Kidney capillary endothelial cell (primary cell): ENCODE measurements at places on chromosomes 2 and 18.

GRCh38 chr2:218010984-218011652, 8.3 kb upstream of the TNS1 start:
- no peak for DNase-seq

- DNase-seq = no peak
Measured at GRCh38 chr2:54681416-54681815, 42.0 kb upstream of the EML6 start.

GRCh38 chr2:115400940-115401339, 958.5 kb downstream of the DPP10 start:
- no peak for DNase-seq

- DNase-seq = no peak
Measured at GRCh38 chr2:182917924-182918323, 51.5 kb upstream of the FRZB start.

DNA sequence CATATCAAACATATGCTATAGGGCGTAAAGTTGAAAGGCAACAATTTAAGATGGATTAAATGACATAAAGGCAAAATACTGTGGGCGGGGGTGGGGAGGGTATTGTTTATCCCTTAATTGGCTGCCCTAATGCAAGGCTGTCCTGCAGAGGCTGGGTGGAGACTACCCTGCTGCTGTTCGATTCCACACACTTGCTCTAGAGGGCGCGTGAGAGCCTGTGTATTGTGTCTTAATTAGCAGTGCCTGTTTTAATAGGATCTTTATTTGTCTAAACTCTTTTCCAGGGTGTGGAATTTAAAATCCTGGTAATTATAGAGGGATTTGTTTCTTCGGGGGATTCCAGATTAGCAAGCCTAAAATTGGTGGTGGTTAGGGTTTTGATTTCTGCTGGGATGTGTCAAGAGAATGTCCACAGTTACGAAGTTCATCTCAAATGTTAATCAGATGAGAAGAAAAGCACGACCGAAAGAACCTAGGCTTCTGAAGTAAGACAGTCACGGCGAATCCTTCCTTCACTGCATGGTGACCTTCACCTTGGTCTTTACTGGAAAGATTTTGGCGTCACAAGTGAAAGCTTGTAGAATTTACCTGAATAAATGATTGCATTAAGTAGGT, 103.5 kb upstream of the MAP3K20 start:
- DNase-seq = no peak

- DNase-seq = peak; percentile 16
Measured at GRCh38 chr2:178306352-178307073, 112.2 kb downstream of the OSBPL6 start.

GRCh38 chr18:77069931-77070330, 62.7 kb downstream of the MBP start:
- no peak for DNase-seq

GRCh38 chr2:234025891-234026401, 24.6 kb upstream of the SPP2 start:
- DNase-seq = peak; percentile 37

- no peak for DNase-seq
Measured at GRCh38 chr2:179331061-179331460, 66.4 kb upstream of the SESTD1 start.

DNA sequence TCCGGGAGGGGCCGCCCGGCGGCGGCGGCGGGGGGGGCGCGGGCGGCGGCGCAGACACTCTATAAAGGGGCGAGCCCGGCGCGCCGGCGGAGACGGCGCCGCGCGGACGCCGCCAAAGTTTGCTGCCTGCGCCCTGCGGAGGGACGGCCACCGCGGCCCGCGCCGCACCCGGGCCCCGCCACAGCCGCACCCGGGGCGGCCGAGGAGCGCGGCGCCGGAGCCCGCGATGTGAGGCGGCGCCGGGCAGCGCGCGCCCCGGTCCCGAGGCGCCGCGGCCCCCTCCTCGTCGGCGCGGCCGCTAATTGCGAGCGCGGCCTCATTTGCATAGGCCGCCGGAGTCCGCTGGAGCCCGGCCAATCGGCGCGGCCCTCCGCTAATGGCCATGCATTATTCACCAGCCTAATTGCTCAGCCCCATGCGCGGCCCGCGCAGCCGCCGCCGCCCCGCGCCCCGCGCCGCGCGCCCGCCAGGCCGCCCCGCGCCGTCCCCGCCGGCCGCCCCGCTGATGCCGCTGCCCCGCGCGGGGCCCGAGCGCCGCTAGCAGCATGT, at the start of gene SALL3:
Gene SALL3, plus strand, starts transcription at position 89 of the 549 bp plus-strand sequence. Its CDS starts 457 bp downstream, at position 546.
- no peak for DNase-seq

GRCh38 chr2:174617718-174618117, 20.1 kb upstream of the WIPF1 start:
- DNase-seq = no peak

GRCh38 chr18:36468161-36468560, 170.6 kb downstream of the FHOD3 start:
- DNase-seq = no peak

DNA sequence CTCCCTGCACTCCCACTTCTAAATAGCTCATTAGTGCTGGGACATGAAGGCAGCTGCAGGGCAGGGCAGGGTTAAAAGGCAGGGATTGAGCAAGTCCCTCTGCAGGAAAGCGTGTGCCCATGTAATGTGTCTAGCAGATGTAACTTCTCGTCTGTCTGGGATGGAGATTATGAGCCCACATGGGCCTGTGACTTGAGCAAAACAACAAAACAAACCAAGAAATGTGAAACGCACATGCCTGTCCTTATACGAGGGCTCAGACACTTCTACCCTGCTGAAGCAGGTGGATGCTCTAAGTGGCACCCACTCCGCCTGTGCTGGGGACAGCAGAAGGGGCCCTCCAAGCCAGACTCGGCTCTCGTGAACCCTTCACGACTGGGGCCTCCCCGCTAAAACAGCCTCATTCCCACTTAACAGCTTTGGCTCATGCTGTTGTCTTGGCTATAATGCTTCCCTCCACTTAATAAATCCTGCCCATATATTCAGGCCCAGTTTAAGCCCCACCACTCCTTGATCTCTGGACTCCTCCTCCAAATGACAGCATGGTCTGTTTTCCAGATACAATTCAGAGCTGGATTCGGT, 40.9 kb downstream of the TMEM247 start:
- no peak for DNase-seq

GRCh38 chr2:60710707-60711106, 45.4 kb upstream of the PAPOLG start:
- DNase-seq = peak; percentile 90

GRCh38 chr2:28378679-28379584, 13.7 kb upstream of the FOSL2 start:
- no peak for DNase-seq

DNA sequence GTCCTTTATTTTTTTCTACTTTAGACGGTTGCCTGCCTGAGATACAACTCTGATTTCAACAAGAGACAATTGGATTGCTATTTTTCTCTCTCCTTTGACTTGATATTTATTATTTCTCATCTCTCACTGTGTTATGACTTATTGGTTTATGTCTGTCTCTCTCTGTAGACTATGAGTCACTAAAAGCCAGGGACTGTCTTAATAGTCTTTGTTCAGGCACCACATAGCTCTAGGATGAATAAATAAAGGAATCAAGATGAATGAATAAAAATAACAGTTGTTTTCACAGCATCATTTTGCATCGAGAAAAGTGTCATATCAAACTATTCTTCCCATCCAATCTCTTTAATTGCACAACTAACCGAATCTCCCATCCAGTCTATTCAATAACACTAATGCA, 31.4 kb upstream of the CD28 start:
- DNase-seq = peak; percentile 48

- no peak for DNase-seq
Measured at GRCh38 chr2:163709270-163709669, 26.5 kb downstream of the FIGN start.

GRCh38 chr2:98086491-98087446, at the start of gene VWA3B:
Gene VWA3B (plus strand): TSS chr2:98087167. CDS start chr2:98093093, 5,926 bp downstream.
- peak; percentile 14 for DNase-seq

- no peak for DNase-seq
Measured at GRCh38 chr2:27807476-27807875, 36.0 kb downstream of the MRPL33 start.

DNA sequence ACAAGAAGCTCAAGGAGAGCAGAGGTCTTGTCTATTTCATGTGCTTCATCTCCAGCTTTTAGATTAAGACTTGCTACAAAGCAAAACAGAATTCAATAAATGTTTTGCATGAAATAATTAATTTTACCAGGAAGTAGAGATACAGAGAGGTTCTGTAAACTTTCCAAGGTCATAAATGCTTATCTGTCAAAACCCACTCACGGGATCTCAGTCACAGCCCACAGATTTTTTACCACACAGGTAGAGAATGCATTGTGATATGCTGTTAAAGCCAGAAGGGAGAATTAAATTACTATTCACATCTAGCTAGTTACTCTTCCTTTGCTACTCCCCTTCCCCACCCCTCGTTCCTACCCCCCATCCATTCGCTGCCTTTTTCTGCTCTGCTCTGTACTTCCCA, 205.5 kb downstream of the DNAH7 start:
- no peak for DNase-seq

DNA sequence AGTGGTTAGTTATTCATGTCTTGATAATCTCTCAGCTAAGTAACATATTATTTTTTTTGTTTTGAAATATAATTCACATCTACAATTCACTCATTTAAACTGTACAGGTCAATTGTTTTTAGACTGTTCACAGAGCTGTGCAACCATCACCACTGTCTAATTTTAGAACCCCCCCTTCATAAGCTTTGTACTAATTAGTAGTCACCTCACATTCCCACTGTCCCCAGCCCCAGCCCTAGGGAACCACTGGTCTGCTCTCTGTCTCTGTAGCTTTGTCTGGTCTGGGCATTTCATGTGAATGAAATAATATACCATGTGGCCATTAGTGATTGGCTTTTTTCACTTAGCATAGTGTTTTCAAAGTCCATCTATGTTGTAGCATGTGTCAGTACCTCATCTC, 55.3 kb downstream of the LCLAT1 start:
- DNase-seq = no peak

GRCh38 chr2:200168641-200169555, 137.6 kb upstream of the SPATS2L start:
- no peak for DNase-seq

DNA sequence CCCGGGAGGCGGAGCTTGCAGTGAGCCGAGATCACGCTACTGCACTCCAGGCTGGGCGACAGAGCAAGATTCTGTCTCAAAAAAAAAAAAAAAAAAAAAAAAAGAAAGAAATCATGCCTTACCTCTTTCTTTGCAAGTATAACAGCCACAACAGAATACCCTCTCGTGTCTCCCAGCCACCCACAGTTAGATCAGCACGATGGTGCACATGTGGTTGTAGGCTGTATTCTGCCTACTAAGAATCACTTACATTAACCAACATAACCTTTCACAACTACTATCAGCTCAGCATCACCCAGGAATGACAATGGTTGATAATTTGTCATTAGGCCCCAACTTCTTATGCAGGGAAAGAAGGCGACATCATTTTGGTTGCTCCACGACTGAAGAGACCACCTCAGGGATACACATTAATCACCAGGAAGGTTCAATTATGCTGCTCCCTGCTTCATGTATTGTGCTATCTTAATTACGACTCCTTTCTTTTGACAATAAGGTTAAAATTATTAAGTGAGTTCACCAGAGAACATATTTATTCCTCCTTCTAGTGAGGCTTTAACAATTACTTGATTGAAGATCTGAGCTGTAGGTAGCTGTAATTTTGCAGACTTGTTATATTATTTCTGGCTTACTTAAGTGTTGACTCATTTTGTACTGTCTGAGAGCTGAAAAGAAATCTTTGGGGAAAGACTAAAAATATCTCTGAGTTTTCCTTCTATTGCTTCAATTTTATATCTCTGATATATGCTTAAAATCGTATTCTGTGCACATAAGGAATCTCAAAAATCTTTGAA, 120.1 kb downstream of the LRP1B start:
- DNase-seq = no peak

DNA sequence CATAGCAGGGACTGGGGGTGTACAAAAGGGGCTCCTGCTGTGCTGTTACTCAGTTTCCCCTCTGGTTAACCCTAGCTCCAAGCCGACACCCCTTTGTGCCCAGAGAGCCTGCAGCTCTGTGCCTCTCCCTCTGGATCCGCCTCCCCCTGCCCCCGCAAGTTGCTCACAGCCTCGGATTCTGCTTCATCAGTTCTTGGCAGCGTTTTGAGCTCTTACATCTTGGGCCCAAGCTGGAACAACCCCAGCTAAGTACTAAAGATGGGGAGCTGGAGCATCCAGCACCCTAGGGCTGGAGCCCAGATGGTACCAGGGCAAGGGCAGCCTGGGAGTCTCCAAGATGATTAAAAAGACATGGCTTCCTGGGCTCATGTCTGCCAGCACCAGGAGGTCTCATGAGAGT, 40.7 kb downstream of the POMC start:
- DNase-seq = no peak

DNA sequence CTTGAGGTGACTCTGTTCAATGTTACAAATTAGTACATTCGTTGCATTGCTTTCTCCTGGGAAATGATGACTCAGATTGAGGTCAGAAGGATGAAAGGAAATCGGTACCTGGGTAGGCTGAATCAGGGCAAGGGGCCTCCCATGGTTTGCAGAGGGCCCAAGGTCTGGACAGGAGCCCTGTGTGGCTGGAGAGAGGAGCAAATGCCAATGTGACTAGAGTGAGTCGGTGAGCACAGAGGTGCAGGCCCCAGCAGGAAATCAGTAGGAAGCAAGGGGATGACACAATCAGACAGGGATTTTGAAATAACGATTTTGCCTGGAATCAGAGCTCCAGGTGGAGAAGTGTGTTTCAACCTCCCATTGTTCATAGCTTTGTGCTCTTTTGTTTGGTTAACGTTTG, 118.9 kb downstream of the CCDC102B start:
- no peak for DNase-seq

DNA sequence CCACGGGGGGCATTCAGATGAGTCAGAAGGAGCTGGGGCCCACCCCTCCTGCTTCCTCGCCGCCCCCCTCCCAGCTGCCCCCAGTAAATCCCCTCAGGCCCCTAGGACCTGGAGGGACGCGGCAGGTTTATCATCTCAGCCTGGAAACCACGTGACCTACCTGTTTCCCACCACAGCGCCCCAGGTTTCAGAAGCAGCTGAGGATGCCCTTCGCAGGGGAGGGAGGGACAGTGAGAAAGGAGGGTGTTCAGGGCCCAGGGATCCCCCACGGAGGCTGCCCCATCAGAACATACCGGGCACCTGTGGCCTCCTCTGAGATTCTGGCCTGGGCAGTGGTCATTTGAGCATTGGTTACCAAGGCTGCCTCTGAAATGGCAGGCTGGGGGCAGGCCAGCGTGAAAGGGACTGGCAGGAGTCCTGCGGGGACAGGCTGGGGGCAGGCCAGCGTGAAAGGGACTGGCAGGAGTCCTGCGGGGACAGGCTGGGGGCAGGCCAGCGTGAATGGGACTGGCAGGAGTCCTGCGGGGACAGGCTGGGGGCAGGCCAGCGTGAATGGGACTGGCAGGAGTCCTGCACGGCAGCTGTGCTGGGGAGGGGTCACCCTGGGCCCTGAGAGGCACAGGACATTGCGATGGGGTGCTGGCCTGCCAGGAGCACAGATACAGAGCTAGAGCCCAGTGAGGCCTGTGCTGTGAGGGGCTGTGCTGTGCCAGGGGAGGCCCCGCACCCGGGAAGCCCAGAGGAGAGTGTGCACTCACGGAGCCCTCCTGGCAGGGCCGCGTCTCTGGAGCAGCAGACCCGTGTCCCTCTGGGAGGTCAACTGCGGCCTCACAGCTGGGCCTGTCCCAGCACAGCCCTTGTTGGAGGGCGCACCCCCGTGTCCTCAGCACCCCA, 1.6 kb downstream of the NEU4 start:
- no peak for DNase-seq

GRCh38 chr2:236073246-236073645, 94.9 kb downstream of the GBX2 start:
- no peak for DNase-seq

- no peak for DNase-seq
Measured at GRCh38 chr2:218392891-218393462, 6.7 kb upstream of the CTDSP1 start.

- DNase-seq = no peak
Measured at GRCh38 chr2:155662224-155662623, 670.3 kb downstream of the NR4A2 start.
